ENCODE measurements at places on chromosomes 13 and 19.
A peak's percentile ranks its signal among the peaks of the same experiment; 100 is the strongest.

DNA sequence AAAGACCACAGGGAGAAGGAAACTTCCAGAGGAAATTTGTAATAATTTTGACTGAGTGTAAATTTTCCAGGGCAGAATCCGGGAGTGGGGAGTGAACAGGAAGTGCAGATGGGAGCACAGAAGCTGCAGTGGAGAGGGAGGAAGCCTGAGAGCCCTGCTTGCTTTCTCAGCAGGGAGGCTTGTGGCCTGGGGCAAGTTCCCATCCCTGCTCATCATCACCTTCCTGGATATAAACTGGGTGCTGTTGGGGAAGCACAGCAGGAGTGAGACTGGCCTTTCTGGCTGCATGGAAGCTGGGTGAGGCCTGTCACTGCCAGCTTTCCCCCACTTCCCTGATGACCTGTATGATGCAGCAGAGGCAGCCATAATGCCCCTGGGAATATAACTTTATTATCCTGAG is 532.9 kb downstream of the SLITRK6 start:
- no peak for DNase-seq

- no peak for DNase-seq
These were observed 6.3 kb downstream of the GPR180 start for GRCh38 chr13:94607939-94608338.

DNA sequence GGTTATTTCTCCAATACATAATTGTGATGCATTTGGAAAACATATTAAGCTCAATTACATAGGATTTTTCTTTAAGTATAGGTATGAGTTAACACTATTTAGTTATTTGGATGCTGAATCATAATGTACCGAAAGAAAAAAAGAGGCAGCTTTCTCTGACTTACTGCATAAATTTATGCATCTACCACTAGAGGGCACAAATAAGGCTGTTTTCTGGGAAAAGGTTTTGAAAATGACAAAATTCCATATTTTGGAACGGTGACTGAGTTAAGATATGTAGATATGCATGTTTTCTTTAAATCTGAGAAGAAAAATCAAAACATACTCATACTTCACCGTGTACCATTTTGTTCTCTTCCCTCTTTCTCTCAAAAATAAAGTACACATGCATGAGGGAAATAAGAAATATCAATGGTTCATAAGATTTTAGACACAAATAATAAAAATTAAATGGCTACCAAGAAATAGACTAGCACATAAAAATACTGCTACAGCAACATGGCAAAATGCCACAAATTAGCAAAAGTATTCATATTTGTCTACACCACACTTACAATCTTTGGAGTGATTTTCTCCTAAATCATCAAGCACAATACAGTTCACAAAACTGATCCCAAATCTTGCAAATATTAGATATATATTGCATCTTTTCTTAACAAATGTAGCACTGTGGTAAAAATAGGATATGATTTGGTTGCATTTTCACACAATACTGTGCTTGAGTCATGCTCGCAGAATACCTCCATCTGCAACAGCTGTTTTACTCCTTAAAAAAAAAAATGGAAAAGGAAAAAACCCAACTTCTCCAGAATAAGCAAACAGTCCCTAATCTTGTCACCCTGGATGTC is 260.0 kb downstream of the FGF14 start:
- no peak for DNase-seq

DNA sequence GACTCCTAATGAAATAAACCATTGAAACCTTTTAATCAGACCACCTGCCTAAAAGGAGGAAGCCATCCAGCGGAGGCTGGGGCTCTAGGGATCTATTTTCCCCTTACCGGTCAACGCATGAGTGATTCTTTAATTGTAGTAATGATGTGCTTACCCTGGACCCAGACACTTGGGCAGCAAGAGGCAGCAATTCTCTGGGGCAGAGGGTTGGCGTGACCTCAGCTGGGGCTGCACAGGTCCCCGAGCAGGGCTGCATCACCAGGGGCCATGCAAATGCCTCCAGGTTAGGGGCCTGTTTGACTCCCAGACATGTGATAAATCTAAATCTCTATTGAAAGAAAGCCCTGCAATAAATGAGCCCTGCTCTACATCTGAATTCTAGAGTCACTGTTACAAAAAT is 194.2 kb upstream of the TSHZ3 start:
- no peak for DNase-seq

DNA sequence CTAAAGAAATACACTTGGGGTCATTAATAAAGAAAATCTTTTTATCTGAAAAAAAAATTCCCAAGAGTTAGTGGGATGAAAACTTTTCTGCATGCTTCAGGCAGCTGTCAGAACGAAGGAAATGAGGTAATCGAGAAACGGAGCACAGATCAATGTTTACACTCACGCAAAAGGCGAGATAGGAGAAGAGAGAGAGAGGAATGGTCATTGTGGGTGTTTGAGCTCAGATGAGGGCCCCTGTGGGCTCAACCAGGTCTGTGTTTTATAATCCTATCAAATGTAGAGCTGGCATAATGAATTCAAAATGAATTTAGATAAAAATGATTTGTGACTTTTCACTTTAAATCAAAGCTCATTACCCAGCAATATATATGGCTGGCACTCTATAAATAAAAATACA is 6.3 kb upstream of the RXFP2 start:
- no peak for DNase-seq

DNA sequence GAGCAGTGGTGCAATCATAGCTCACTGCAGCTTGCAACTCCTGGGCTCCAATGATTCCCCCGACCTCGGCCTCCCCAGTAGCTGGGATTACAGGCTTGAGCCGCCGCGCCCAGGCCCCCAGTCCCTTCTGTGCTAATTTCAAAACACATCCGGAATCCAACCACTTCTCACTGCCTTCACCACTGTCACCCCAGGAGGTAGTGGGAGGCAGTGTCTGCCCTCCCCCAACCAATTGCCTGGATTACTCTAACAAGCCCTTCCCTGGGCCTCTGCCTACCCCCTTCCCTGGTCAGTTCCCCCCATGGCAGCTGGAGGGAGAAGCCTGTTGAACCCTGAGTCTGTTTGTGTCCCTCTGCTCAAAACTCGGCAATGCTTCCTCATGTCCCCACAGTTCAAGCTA is 2.3 kb downstream of the PRAM1 start:
- no peak for DNase-seq

DNA sequence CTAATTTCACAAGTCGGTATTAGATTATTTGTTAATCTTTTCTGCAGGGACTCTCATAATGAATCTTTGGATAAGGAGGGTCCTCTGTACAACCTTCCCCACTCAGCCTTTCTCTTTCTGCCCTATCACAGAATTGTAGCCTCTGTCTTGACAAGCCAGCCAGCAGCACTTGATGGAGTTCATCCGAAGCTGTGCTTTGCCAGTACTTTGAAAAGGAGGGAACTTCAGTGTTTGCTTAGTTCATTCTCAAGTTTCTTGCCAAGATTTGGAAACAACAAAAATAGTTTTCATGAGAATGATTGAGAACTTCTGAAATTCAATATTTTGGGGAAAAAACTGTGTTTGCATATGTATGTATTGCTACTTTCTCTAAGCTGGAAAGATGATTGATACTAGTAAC is 69.3 kb upstream of the HMGB1 start:
- DNase-seq: no peak

DNA sequence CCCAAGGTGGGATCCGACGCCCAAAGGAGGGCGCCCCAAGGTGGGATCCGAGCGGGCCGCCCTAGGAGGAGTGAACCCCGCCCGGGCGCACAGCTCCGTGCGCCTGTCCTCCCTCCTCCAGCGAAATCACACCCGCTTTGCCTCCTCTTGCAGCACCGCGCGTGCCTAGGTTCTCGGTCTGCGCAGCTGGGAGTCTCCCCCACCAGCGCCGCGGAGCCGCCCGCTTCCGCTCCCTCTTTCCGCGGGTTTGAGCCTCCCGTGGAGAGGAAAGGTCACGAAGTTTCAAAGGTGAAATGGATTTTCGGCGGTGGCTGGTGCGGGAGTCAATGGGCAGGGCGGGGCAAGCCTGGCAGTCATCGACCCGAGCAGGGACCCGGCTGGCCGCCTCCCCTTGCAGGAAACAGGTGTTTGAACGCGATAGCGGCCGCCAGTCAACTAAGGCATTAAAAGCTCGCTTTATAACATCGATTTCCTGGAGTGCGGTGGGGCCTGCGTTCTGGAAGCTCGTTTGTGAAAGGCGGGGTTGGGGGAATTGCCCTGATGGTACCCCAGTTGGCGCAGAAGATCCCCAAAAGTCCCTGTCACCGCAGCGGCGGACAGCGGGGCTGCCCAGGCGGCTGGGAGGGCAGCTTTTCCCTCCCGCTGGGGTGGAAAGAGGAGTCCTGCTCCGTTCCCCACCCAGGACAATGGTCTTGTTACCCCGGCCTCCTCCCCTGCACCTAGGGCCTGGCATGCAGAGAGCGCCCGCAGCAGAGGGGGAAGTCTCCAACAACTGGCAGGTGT is 9.0 kb upstream of the SOX1 start:
- DNase-seq: no peak

DNA sequence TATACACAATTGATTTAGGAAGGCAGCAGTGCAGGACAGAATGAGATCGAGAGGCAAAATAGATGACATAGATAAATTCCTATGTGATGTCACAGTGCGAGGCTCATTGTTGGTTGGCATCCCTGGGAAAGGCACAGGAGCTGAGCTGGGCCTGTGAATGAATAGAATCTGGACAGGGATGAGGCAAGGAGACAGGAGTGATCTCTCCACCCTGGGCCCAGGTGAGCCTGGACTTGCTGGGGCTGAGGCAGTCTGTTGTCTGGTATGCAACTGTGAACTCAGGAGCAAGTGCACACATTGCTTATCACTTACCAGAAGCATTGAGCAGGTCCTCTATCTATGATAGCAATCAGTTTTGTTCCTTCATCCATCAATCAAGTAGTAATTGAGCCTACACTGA is 48.2 kb upstream of the ESD start:
- no peak for DNase-seq

DNA sequence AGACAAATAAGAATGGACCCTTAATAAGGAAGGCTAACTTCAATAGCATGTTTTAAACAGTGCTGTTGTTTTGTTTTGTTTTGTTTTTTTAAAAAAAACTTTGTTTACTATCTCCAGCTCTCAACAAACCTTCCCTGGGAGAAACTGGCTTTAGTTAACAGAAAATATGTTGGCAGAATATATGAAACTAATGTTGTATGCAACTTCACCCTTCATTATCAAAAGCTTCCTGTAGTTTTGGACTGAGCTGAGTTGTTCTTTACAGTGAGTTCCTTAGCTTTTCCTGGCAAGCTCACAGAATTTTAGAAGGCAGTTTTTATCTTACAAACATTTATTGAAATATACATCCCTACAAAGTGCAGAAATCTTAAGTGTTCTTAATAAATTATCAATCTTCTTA is 2480.7 kb upstream of the PCDH20 start:
- no peak for DNase-seq

DNA sequence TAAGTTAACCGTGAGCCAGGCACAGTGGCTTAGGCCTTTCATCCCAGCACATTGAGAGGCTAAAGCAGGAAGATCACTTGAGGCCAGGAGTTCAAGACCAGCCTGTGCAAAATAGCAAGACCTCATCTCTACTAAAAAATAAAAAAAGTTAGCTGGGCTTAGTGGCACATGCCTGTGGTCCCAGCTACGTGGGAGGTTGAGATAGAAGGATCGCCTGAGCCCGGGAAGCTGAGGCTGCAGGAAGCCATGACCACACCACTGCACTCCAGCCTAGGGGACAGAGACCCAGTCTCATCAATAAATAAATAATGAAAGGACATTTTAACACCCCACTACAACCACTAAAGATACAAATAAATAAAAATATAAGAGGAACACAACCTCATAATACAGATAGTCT is 21.6 kb downstream of the LSM14A start:
- DNase-seq: no peak

- DNase-seq: peak; percentile 13
These were observed 76.9 kb downstream of the ITGBL1 start for GRCh38 chr13:101529422-101529821.

DNA sequence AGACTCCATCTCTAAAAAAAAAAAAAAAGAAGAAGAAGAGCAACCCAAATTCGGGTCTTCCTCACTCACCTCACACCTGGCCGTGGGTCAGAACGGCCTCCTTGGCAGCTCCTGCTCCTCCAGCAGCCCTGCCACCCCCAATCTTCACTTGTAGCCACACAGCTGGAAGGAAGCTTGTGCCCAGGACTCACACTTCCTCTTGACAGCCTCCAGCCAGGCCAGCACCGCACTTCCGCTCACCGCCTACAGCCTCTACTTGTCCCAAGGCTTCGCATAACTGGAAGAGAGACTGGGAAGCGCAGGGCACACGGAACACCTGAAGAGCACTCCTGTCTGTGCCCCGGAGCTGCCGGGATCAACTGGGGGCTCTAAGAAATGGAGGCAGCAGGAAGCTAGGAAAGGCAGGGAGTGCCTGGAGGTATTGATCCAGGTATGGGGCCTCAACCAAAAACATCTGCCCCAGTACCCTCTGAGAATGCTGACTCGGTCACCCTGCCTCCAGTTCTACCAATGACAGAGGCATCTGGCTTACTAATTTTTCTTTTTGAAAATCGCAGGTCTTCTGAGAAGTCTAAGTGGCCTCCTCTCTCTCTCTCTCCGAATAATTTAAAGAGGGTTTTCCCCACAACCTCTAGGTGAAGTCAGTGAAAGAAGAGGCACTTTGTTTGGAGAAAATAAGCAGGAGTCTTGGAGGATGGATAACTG is 31.1 kb upstream of the ATP12A start:
- no peak for DNase-seq

DNA sequence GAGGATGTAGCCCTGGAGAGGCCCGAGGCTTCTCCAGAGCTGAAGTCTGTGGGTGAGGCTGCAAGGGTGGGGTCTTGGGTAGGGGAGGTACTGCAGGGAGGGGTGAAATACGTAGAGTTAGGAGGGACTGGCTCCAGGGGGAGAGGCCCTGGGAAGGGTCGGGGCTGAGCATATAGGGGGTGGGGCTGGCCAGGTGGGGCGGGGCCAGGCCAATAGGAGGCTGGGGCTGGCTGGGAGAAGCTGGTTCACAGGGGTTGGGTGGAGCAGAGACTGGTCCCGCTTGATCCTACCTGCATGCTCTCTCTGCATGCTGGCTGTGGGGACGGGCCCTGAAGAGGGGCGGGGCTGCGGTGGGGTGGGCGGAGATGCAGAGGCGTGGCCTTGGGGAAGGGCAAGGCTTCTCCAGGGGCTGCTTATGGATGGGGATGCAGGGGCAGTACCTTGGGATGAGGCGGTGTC is 51.9 kb downstream of the CELF5 start:
- DNase-seq: peak; percentile 29

DNA sequence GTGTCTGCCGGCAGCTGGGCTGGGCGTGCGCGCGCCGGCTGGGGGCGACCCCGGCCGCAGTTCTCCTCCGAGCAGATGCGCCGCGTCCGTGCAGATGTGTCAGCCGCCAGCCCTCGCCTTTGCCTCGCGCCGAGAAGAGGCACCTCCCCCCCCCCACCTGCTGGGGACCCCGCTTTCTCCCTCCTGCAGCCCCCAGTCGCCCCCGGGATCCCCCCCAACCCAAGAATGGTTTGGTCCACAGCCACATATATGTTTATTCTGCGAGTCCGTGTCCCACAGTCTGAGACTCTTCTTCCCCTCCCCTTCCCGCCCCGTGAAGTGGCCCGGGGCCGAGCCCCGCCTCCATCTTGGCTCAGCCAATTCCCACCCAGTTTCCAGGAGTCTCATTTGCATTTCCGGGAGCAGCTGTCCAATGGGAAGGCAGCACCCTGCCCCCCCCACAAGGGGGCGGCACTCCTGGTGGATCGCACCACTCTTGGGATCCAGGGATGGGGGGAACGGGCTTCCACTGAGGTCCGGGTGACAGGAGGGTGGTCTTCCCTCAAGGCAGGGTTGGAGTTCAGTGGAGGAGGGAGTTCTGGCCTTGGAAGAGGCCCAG is 8.6 kb downstream of the ISOC2 start:
- DNase-seq: peak; percentile 54

GRCh38 chr19:3469638-3470499 is 10.5 kb downstream of the SMIM24 start:
- DNase-seq: no peak
